Renal cortex interstitium (tissue), 15 donors: ENCODE measurements at places on chromosomes 4 and X.

- DNase-seq, result no peak
These were observed 9.4 kb downstream of the GPRIN3 start for GRCh38 chr4:89298155-89298554.

- DNase-seq, result no peak
These were observed 17.3 kb upstream of the BBS12 start for GRCh38 chr4:122715221-122715620.

GRCh38 chrX:155819966-155820491 lies 61.1 kb upstream of the VAMP7 start:
- peak; percentile 47 for DNase-seq

GRCh38 chr4:80215449-80216052 lies 18.2 kb downstream of the PRDM8 start:
- DNase-seq, result no peak

DNA sequence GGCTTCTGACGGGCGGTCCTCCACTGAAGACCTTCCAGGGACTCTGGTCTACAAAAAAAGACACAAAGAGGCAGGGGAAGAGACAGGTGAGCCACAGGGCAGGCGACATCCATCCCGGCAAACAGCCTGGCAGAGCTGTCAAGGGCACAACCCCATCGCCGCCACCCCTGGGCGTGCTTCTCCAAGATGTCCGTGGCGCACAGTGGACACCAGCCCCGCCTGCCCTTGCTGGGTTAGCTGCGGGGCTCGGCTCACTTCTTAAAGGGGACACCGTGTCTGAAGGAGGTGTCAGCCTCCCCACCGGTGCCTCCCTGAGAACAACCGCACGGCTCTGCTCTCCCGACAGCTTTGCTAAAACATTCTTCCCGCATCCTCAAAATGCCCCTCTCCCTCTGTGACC lies 28.4 kb downstream of the FAM53A start:
- DNase-seq, result no peak

GRCh38 chr4:126800575-126801141 lies 832.1 kb upstream of the INTU start:
- DNase-seq, result no peak

GRCh38 chr4:77156912-77157858 lies at the start of gene CCNG2:
Gene CCNG2, plus strand, starts transcription at chr4:77157207. Its CDS starts 1,326 bp downstream, at chr4:77158533.
- DNase-seq, result peak; percentile 90

DNA sequence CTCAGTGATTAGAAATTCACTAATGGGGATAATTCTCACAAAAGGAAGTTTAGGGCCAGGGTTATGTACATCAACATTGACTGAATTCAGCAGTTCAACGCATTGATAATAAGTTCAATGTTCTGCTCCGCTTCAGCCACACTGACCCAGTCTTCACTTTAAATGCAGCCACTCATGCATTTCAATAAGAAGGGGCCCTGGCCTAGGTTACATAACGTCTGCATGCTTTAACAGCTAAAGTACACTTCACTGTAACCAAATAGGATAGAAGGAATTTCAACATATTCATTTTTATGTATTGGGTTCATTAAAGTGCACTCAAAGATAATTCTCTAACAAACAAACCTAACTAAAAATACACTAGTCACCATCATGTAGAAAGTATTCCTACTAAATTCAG lies 12.8 kb upstream of the TSPAN7 start:
- no peak for DNase-seq

- no peak for DNase-seq
These were observed 889.7 kb downstream of the PDHA2 start for GRCh38 chr4:96729641-96730040.

DNA sequence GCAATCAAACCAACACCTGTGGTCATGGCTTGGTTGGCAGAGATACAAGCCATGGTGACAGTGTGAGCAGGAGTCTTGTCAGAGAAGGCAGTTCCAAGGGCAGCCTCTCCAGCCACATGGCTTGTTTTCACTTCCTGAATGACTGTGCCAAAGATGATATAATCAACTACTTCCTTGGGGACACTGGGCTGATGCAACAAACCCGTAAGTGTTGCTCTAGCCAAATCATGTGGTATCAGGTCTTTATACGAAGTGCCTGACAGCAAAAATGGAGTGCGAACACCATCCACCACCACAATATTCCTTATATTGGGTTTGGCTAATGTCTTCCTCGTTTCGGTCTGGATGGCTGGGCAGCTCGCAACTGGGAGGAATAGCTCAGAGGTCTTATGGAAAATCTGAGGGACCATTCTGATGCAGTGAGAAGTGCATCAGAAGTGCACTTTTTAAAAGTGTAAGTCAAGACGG lies 922.0 kb downstream of the NLGN4X start:
- no peak for DNase-seq

DNA sequence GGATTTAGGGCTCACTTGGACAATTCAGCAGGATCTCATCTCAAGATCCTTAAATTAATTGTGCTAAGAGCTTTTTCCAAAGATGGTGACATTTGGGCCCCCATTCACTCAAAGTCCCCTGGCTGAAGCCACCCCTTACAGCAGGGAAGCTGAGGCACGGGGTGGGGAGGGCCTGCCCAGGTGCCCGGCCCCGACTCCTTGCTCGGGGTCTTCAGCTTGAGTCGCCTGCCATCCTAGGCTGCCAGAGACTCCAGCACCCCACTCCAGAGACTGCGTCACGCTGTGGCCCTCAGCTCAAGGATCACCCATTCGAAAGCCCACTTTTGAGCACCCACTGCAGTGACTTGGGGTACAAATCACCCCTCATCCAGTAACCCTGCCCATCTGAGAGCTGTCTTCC lies 39.2 kb upstream of the GPR78 start:
- no peak for DNase-seq

- no peak for DNase-seq
These were observed 42.5 kb downstream of the FAAH2 start for GRCh38 chrX:57329008-57329407.

DNA sequence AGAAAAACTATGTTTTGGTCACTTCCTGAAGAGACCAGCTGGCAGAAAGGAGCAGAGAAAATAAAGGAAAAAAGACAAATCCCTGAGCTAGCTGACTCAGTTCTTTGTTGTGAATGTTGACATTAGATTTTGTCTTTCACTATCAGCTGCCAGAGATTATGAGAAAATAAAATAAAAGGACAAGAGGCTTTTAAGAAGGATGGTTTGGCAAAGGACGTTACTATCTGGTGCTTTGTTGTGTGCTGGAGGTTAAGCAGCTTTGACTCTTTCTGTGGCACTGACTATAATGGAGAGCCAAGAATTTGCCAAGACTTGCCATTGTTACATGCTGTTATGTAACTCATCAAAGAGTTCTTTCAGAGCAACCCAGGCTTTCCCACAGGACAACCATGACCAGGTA lies 12.1 kb downstream of the ASB5 start:
- no peak for DNase-seq

GRCh38 chr4:111404673-111405072 lies 740.6 kb upstream of the FAM241A start:
- no peak for DNase-seq

DNA sequence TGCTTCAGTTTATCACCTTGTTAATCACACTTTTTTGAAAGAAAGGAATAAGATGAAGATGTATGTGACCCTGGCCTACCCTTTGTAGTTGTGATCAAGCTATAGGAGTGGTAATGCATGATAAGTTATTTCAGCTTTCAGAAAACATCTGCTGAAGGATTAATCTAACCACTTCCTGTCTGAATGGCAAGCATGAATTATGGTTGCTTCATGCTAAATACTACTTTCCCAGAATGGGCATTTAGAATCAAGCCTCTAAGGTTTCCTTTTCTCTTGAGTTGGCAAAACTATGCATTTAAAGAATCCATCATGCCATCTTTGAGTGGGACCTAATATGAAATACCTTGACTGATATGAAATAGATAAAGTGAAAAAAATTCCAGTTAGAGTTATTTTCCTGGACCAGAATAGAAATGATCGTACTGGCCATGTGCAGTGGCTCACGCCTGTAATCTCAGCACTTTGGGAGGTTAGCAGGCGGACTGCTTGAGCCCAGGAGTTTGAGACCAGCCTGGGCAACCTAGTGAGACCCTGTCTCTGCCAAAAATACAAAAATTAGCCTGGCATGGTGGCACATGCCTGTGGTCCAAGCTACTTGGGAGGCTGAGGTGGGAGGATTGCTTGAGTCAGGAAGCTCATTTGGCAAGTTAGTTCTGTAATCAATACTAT lies 59.1 kb downstream of the ANXA3 start:
- no peak for DNase-seq

DNA sequence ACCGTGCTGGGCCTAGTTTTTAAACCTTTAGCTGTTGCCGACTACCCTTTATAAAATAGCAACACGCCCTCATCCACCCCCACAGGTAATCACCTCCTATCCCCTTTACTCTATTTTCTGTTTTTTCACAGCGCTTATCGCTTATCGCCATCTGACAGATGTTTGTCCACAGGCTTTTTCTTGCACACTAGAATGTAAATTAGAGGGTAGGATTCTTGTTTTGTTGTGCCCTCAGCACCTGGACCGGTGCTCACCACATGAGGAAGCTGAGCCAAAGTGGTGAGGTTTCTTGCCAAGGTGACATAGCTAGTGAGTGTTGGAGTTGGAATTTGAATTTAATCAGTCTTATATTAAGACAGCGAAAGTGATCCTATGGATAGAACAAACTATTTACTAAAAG lies 2.9 kb upstream of the RBBP7 start:
- no peak for DNase-seq

DNA sequence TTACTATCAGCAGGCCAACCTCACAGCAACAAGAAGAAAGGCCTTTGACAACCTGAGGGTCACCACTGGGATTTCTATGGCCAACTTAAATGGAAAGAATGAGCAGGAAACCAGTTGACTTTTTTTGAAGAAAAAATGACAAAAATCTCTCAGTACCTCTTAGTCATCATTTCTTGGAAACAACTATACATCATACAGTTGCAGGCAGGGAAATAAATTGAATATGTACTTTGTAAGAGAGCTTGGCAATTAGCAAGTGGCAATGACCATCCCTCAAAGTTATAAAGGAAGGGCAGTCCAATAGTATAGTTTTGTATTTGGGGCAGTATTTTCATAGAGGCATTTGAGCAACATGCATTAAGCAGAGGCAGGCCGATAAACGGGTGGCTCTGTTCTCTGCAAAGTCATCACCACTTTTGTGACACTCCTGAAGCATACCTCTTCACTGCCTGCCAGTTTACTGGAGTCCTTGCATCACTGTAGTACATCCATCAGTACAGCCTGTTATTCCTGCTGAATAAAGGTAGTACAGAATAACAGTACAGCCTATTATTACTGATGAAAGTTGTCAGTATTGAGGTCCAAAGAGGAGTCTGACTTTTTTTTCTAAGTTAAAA lies 83.3 kb upstream of the AMELX start:
- no peak for DNase-seq

GRCh38 chrX:12304261-12304660 lies 166.0 kb downstream of the FRMPD4 start:
- DNase-seq, result no peak

DNA sequence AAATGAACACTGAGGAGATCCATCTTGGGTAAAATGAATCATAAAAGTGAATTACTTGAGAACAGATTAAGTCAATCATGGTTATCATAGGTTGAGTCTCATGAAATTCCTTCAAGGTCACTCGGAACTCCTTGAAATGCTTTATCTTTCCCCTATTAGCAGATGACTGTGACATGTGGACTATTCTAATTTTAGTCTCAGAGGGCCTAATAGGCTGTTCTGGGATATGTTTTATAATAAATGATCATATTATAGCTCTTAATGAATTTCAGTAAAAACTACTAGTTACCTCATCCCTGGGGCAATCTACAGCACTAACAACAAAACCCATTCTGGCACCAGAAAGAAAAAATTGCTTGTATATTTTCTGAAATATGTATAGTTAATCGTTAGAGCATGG lies 44.7 kb downstream of the SPATA4 start:
- no peak for DNase-seq
